ENCODE measurements at places on chromosomes 3 and 15. TPM values are rescaled to one million over a fixed set of nuclear protein-coding genes. Genes with fewer than 3 reads are reported as not detected.

- DNase-seq = peak; percentile 65
Measured at GRCh38 chr3:48661501-48662144, 1.1 kb downstream of the CELSR3 start.

- DNase-seq = no peak
Measured at GRCh38 chr3:165854696-165855095, 17.5 kb upstream of the BCHE start.

DNA sequence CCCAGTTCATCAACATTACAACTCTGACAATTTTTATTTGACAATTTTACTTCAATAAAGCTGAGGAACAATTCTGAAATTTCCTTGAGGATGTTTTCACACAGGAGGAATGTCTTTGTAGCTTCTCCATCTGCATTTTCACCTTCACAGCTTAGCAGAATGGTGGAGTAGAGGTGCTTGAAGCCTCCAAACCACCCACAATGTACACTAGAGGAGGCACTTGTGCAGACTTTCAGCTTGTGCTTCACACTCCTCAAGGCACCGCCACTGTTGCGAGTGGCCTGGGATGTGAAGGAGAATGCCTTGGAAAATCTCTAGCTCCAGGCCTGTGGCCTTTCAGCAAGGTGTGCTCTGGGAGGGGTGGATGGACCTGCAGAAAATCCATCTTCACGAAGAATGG, 181.9 kb downstream of the EPHB1 start:
- no peak for DNase-seq

GRCh38 chr3:50401978-50402595, 42.8 kb upstream of the TMEM115 start:
- no peak for DNase-seq

Gene SEMA6D
- total RNA-seq = 27.2 TPM

- DNase-seq = no peak
Measured at GRCh38 chr3:127043731-127044510, 61.0 kb downstream of the PLXNA1 start.

GRCh38 chr15:90456236-90456635, 68.2 kb downstream of the IQGAP1 start:
- no peak for DNase-seq

Gene RARRES1
- total RNA-seq = 398 TPM

GRCh38 chr3:32347343-32348125, 44.1 kb upstream of the CMTM7 start:
- no peak for DNase-seq

Gene SLC9C1
- not detected for total RNA-seq

GRCh38 chr15:51861557-51862359, 32.3 kb downstream of the TMOD3 start:
- no peak for DNase-seq

Gene NPHP3
- total RNA-seq = 111 TPM

DNA sequence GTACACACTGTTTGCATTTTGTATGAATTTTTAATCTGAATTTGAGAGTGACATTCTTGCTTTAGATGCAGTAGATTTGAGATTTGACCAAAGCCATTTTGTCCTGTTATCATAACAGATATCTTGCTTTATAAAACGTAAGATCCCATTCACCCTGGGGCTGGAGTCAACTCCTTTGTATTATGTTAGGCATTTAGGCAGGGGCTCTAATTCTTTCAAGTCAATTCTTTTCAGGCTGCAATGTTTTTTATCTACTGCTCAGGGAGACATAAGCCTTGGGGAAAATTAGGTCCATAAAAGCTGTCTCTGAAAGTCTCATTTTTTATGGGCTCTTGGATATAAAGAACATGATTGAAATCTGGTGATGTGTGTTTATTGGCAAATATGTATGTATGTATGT, 53.0 kb upstream of the CADPS start:
- DNase-seq = no peak

Gene ADGRG7
- total RNA-seq = not detected

Gene ENTPD3
- total RNA-seq = 0.88 TPM

- DNase-seq = no peak
Measured at GRCh38 chr15:78397382-78397781, 40.6 kb upstream of the IREB2 start.

Gene CFAP100
- 2.8 TPM for total RNA-seq

DNA sequence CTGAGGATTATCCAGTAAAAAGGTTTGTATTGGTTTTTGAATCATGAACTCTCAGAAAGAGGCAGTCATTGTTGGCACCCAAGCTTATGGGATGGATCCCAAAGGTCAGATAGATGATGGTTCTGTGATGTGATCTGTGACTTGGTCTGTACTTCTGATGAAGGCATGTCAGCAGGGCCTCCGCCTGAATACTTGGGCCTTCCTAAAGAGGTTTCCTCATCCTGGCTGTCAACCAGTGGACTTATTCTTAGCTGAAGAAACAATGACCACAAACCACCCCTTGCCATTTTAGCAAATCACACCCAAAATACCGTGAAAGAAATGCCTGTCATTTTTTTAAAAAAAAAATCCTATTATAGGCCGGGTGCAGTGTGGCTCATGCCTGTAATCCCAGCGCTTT, 48.2 kb upstream of the SLC9A9 start:
- no peak for DNase-seq

DNA sequence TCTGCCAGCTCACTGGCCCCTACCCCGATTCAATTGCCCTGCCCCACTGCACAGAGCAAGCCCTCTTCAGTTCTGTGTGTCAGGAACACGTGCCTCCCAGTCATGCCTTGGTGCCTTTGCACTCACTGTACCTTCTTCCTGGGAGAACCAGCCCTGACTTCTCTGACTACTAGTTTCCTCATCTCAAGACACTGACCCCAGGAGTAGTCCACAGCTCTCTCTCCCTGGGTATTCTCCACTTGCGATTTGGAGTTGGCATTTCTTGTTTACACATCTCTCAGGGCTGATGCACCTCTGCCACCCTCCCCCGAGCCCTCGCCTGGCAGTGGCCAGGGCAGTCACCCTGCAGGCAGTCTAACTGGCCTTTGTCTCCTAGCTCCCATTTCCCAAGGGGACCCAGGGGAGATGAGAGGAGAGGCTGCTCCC, 5.7 kb downstream of the CISH start:
- no peak for DNase-seq

Gene NPAP1
- not detected for total RNA-seq

Gene FMN1
- 3.8 TPM for total RNA-seq

DNA sequence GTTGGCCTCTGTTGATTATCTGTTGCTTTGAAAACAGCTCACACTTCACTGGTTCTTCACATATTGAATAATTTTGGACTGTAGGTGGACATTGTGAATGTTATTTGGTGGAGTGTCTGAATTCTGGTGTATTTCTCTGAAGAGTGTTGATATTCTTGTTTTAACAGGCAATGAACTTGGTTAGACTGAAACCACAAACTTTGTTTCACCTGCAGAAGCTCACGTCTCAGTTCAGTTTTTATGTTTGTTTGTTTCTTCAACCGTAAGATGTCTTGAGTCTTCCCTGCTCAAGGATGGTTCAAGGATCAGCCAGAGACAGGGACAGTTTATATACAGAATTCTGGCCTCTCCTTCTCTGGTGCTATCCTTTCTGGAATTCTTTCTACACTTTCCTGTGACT, 43.6 kb downstream of the C3orf20 start:
- DNase-seq = no peak

GRCh38 chr15:68205954-68206539, 915 bp upstream of the CALML4 start:
- DNase-seq = no peak

GRCh38 chr15:59570315-59570714, 41.3 kb upstream of the GCNT3 start:
- no peak for DNase-seq

GRCh38 chr3:107753976-107754375, 231.2 kb downstream of the BBX start:
- DNase-seq = no peak

Gene GCNT3
- 1.7 TPM for total RNA-seq

DNA sequence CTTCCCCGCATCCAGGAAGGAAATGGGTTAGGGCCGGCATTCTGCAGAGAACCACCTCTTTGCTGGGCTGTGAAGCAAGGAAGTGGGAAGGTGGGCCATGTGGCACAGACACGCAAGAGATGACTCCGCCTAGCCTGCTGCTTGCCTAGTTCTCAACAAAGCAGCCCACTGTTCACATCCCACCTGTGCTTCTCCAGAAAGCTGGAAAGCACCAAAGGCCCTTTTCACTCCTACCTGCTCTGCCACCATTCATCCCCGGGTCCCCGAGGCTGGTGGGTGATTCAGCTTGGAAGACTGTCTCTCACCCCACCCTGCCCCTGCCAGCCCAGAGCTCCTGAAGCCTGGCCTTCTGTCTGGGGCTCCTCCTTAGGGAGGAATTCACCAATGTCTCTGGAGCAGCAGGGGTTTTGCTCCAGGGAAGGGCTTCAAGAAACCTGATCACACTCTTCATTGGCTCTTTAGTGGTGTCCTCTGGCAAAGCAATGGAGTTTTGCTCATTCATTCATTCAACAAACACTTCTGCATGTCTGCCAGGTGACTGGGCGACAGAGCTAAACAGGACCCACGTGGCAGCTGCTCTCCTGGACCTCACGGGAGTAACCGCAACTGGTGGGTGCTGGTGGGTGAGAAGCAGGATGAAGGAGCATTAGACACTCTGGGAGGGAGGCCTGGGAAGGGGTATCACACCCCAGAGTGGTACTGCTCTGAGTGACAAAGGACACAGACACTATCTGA, 145.4 kb upstream of the TLE3 start:
- DNase-seq = no peak

DNA sequence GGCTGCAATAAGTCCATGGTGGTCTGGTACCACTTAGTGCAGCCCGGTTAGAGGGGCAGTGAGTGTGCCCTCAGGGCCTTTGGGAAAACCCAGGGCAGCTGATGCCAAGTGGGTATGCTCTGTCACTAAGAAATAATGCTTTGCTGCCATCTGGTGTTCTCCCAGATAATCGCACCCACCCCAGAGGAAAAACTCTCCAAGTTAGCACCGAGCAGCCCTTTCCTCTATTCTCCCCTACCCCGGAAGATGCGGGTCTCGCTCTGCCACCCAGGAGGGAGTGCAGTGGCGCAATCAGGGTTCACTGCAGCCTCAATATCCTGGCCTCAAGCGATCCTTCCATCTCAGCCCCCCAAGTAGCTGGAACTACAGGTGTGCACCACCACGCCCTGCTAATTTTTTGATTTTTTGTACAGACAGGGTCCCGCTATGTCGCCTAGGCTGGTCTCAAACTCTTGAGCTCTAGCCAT, 21.3 kb upstream of the DAPK2 start:
- peak; percentile 65 for DNase-seq

Gene SRGAP3
- 12.6 TPM for total RNA-seq

- no peak for DNase-seq
Measured at GRCh38 chr3:33943277-33943676, 144.8 kb downstream of the PDCD6IP start.

Gene KBTBD8
- not detected for total RNA-seq

Measured in uterus (tissue), 4 donors.